NCI-H2081 (cell line): ENCODE measurements at places on chromosomes 16 and 17.
A peak's percentile ranks its signal among the peaks of the same experiment; 100 is the strongest.

DNA sequence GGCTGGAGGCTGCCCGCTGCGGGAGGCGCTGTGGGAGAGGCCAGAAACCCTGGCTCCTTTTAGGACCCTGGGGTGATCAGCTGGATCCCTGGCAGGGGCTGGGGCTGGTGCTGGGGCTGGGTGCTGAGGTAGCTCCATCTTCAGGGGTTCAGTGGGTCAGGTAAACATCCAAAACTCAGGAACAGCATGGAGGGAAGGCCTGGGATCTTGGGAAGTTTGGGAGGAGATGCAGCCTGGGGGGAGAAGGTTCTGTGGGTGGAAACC, 21.0 kb downstream of the ADGRG5 start:
- no peak for DNase-seq

DNA sequence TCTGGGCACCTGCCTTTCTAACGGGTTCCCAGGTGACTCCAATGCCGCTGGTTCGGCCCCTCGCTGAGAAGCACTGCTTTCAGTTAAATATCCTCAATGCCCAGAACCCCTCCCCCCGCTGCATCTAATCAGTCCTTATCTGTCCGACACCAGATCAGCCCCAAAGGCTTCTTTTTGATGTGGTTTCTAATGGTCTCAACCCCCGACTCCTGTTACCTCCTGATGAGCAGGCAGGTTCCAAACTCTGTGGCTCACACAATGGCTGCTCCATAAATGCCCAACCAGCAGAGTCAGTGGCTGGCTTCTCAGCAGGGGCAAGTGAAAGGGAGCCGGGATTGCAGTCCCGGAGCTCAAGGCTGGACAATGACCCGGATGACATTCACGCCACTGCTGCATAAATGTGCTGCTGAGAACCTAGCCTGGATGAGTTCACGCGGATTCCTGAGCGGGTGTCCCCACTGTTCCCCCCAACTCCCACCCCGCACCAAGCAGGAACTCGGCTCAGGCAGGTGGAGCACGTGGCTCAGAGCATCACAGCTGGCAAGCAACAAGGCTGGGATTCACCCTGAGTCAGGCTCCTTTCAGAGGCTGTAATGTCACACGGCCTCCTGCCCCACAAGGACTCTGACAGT, 1.0 kb upstream of the SLC38A8 start:
- no peak for DNase-seq

DNA sequence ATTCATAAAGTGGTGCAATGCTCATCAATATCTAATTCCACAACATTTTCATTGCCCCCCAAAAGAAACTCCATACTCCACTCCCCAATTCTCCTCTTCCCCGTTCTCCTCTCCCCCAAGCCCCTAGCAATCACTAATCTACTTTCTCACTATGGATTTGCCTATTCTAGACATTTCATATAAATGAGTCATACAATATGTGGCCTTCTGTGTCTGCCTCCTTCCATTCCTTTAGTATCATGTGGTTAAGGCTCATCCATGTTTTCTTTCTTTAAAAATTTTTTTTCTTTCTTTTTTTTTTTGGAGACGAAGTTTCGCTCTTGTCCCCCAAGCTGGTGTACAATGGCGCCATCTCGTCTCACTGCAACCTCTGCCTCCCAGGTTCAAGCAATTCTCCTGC, 56.3 kb upstream of the HAS3 start:
- no peak for DNase-seq

DNA sequence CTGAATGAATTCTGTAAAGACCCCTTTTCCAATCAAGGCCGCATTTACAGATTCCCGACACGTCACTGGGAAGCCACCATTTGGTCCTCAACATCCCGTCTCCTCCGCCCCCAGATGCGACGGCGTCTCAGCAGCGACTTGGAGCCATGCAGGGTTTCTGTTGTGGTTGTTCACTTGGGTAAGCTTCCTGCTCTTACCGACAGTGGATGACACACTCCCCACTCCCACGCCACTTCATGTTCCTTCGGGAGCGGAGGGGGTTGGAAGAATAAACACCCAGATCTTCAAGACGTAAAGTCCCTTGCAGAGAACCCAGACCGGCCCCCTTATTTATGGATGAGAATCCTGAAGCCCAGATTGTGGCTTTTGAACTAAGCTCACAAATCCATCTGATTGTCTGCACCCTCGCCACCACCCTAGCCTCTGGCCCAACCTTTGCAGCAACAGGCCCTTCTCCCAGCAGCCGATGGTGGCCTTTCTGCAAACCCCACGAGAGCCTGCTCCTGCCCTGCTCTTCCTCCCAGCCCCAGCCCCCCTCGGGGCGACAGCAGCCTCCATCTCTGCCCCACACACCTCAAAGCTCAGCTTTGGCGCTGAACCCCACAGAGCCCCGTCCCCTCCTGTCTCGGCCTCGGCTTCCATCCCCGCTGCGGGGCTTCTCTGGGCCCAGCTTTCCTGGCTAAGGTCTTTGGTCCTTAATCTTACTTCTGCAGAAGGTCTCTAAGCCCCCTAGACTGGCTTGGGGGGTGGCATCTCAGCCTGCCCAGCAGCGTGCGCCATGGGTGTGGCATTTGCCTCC, 19.0 kb upstream of the OSGIN1 start:
- DNase-seq: no peak

GRCh38 chr16:85004587-85005205, 6.6 kb downstream of the ZDHHC7 start:
- DNase-seq: no peak

GRCh38 chr17:74946641-74947040, 10.9 kb downstream of the OTOP3 start:
- no peak for DNase-seq

GRCh38 chr16:85422196-85422631, 190.9 kb upstream of the GSE1 start:
- DNase-seq: peak; percentile 72

- DNase-seq: no peak
Measured at GRCh38 chr17:80992948-80993624, 1.4 kb downstream of the CHMP6 start.

DNA sequence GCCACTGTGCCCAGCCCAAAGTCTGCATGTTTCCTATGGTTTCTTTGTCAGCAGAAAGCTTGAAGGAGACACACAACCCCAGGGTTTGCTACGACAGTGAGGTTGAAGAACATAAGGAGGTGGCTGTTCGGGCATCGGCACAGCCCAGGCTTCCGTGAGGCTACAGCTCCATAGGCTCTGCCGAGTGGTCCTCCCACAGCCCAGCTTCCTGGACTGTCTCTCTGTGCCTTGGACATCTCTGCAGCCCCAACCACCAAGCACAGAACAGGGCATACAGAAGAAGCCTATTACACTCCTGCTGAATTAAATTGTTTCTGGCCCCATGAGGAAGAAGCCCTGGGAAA, 3.2 kb upstream of the HAP1 start:
- no peak for DNase-seq

GRCh38 chr17:63476459-63476853, 405 bp upstream of the ACE start:
- peak; percentile 32 for DNase-seq

DNA sequence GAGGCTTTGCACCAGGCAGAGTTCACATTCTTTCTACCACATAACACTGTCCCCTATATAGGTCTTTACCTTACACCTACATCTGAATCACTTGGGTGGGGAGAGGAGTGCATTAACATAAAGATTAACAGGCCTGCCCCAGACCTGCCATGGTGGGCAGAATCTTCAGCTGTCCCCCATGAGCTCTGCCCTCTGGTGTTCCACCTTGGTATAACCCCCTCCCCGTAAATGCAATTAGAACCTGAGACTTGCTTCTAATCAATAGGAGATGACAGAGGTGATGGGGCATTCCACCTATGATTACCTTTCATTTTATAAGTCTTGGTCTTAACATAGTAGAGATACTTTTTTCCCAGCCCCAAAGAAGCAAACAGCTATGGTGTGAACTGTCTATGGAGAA, 20.4 kb upstream of the GRIN2A start:
- no peak for DNase-seq

DNA sequence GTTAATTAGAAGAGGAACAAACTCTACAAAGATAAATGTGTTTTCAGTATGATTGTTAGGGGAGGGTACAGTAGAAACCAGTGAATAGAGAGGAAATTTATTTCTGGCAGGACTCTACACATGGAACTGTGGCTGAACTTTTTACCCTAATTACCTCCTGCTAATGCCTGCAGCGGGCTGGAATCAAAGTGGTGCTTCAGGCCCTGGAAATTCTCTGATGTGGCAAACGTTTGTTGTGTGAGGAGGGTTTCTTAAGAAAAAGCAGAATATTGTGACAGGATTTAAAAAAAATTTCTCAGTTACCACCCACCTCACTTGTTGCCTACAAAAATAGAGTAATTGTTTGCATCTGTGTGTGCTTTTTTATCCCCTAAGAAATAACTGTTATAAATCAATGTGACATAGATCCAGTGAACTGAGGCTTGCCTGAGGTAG, 154.5 kb downstream of the BCAS3 start:
- DNase-seq: peak; percentile 15

DNA sequence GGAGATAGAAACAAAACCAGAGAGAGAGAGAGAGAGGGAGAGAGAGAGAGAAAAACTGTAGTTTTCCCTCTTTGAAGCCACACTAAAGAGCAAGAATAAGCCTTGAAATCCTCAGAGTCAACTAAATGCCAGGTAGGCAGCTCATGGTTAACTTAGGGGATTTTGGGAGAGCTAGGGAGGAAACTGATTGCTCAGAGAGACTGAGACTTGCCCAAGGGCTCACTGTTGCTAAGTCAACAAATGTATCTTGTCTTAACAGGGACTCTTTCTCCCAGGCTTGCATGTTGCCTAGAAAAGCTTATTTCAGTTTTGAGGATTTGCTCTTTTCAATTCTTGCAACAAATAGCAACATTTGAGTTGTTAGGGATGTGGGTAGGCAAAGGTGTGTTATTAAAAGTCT, 4.5 kb upstream of the SLC5A11 start:
- DNase-seq: no peak

DNA sequence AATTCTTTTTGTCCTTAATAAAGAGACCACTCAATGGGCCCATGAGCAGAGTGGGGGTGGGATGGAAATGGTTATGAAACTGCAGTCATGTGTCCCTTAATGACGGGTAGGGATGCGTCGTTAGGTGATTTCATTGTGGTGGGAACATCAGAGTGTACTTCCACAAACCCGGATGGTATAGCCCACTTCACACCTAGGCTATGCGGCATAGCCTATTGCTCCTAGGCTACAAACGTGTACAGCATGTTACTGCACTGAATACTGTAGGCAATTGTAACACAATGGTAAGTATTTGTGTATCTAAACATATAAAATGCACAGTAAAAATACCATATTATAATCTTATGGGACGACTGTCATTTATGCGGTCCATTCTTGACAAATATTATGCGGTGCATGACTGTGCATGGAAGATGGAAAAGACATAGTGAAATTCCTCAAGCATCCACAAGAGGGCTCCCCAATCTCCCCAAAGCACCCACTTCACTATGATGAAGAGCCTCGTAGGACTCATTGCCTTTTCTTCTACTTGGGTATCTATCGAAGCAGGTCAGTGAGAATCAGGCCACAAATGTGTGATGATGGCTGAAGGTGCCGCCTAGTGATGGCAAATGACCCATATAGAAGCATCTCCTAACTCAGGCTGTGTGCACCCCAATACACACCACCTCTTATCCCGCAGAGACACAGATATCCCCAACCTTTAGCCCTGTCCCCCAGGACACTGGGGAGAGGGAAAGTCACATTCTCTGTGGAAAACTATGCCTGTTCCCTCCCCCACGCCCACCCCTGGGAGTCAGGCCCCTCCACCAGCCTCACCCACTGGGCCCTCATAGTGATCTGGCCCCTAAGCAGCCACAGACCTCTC, 43.5 kb downstream of the TBX21 start:
- DNase-seq: peak; percentile 21

DNA sequence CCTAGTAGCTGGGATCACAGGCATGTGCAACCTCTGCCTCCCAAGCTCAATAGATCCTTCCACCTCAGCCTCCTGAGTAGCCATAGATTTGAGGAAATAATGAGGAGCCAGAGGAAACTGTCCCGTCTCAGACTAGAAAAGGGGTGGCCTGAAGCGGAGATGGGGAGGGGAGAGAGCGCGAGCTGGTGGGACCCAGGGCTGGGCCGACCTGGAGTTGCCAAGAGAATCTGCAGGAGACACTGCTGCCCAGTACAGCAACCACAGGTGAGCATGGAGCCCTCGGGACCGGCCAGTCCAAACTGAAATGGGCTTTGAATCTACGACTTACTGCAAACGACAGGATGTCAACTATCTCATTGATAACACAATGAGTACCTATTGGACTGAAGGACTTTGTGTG, 24.3 kb downstream of the CD300A start:
- DNase-seq: no peak
